Ovary (tissue), 10 donors: ENCODE measurements at places on chromosomes 13 and 19. TPM values are rescaled to one million over a fixed set of nuclear protein-coding genes. Genes with fewer than 3 reads are reported as not detected.
A peak's percentile ranks its signal among the peaks of the same experiment; 100 is the strongest.

- DNase-seq: no peak
Measured at GRCh38 chr19:41546386-41546789, 29.6 kb upstream of the CEACAM21 start.

Gene KCNN1
- polyA plus RNA-seq: 1.7 TPM

GRCh38 chr13:95643936-95644598 lies 439 bp downstream of the DZIP1 start:
- DNase-seq: peak; percentile 42

DNA sequence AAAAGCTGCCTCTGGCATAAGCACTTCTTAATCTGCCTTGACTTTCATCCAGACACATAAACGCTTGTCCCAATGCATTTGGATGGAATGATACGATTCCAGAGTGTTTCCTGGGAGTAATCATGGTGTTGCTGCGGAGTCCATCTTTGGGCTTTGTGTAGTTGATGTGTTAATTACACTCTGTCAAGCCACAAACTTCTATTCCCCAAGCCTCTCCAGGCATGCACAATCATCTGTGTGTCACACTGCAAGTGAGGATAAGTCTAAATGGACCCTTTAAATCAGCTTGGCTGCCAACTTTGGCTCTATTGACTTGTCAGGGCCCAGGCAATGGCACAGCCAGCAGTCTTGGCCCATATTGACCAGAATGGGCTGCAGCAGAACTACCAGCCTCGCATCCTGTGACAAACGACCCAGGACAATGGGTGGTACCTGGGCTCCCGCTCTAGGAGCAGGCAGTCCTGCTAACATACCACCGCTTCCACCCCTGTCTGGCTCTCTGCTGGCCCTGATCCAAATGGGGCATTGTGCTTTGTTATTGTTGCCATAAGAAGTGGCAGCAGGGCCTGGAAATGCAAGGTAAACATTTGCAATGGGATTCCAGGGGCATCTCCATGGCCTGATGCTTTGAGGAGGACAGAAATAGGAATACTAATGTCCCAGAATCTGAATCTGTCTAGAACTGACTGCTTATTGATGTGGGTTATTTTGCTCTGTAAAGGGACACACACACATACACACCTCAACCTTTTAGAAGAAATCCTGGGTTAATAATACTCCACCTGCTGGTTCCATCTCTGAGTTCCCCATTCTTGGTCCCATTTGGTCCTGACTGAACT lies 127.2 kb downstream of the DNAJC15 start:
- DNase-seq: no peak

- DNase-seq: no peak
Measured at GRCh38 chr13:110564472-110564985, 3.0 kb upstream of the RAB20 start.

Gene FPR1
- 1.1 TPM for polyA plus RNA-seq

- no peak for DNase-seq
Measured at GRCh38 chr13:21012211-21012610, 49.2 kb downstream of the LATS2 start.
